Renal cortex interstitium (tissue), 15 donors: ENCODE measurements at places on chromosomes 16 and 17.

DNA sequence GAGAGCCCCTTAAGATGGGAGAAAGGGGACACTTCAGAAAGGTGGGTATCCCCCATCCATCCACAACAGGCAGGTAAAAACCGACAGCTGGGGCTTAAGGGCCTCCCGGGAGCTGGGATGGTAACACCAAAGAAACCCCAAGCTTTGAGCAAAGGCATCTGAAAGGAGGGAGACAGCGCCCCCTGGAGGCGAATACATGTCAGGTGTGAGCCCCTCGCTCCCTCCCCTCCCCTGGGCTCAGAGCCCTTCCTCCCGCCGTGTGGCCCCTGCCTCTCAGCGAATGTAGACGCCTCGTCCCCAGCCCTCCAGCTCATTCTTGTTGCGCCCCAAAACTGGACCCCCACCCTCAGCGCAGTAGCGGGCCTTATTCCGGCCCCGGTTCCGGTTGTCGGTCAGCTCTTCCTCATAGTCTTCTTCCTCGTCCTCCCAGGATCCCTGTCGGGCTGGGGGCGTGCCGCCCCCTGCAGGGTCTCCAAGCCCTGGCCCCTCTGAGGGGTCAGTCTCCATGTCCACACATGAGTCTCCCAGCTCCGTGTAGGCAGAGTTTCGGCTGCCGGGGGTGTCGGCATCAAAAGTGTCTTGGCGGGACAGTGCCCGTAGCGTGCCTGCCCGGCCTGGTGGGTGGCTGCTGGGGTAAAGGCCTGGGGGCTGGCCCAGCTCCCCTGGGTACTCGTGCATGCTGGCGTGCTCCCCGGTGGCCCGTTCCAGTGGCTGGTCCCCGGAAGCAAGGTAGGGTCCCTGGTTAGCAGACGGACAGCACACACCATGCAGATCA is 9.1 kb upstream of the ARL5C start:
- DNase-seq = peak; percentile 64

GRCh38 chr17:68356520-68356919 is 65.2 kb downstream of the ARSG start:
- no peak for DNase-seq

DNA sequence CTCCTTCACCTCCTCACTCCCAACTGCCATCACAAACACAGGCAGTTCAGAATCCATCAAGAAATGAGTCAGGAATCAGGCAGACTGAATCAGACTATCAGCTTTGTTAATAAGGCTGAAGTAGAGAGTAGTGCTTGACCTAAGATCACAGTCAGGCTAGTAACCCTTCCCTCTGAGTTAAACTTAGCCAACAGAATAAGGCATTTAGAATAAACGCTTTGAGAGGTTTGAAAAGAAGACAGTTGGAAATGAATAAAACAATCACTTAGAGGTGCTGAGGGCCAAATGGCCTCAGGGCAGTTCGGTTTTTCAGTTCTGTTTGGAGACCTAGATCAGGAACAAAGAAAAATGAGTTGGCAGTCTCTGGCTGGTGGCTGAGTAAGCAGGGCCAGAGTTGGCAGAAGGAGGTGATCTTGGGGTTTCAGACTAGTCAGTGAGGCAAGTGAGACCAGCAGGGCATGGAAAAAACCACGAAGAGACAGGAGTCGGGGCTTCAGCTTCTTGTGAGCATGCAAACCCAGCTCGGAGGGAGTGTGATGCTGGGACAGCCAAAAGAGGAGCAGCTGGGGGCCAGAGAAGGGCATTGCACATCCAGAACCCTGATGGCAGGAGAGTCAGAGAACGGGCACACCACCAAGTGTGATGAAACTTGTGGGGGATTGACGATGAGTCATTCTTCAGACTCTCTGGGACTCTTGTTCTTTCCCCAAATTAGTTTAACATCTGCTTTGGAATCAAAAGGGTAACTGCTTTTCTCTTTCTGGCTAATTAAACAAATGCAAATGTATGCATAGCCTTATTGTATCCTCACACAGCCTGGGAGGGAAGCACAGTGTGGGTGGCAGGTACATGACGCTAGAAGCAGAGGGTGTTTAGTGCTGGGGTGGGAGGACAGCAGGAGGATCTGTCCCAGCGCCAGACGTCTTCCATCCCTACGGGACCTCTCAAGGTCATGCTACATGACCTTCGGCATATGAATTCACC is 54.8 kb downstream of the SPECC1 start:
- DNase-seq = no peak

DNA sequence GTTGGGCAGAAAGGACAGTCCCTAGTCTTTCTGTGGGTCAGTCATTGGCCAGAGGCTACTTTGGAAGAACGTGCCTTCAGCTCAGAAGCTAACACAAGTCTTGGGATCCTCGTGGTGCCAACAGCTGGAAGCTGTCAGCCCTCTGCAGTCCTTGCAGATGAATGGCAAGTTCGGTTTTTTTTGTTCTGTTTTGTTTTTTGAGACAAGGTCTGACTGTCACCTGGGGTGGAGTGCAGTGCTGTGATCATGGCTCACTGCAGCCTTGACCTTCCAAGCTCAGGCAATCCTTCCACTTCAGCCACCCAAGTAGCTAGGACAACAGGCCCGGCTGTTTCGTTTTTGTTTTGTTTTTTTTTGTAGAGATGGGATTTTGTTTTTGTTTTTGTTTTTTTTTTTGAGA is 149.4 kb downstream of the SPECC1 start:
- DNase-seq = no peak

- no peak for DNase-seq
Measured at GRCh38 chr17:4035081-4035680, 70.9 kb upstream of the ATP2A3 start.

DNA sequence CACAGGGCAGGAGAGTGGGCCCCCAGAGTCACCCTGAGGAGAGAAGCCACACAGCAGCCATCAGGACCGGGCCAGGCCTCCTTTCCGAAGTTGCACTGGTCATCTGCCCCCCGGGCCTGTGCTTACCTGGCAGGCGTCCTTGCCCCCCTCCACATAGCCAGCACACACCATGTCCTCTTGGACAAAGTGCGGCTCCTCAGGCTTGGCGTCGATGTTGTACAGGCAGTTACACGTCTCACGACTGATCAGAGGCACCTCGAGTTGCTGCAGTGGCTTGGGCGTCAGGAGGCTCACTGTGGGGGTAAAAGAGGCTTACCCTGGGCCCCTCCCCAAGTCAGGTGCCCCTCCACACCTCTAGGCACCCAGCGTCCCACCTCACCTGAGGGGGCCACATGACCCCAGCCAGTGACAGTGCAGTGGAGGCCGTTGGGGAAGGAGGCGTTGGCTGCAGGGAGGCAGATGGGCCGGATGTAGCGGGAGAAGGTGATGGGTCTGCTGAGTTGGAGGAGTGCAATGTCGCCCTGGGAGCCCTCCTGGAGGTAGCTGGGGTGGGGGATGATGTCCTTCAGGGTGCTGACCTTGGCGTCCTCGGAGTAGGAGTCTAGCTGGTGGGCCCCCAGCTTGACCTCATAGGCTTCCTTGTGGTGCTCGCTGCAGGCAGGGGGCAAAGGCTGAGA is 3.1 kb downstream of the PRSS8 start:
- no peak for DNase-seq

- DNase-seq = no peak
Measured at GRCh38 chr17:41959030-41959335, 7.6 kb upstream of the CNP start.

DNA sequence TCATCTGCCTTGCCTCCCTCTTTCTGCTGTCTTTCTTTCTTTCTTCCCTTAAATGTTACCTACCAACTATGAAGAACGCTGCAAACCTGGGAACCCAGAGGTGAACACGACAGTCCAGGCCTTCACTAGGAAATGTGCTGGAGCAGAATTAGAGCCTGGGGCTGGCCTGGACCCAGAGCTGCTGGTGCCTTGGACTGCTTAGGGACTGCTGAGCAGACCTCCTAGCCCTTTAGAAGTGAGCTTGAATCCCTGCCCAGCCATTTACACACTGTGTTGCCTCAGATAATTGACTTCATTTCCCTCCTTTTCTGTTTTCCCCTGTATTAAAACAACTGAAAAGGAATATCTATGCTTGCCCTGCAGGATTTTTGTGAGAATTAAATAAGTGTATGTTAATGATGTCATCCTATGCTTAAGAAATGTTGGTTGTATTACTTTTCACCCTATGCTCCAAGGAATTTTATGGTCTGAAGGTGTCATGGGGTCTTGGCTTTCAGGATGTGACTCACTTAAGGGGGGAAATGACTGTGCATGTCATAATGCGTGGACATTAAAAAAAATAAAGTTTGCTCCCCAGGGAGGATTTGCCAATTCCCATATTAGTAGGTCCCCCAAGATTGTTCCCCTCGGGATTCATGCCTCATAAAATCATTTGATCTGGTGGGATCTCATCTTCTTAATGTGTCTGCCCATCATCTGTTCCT is 11.5 kb downstream of the CDH13 start:
- no peak for DNase-seq

GRCh38 chr17:63928966-63929695 is 3.0 kb downstream of the CD79B start:
- no peak for DNase-seq

DNA sequence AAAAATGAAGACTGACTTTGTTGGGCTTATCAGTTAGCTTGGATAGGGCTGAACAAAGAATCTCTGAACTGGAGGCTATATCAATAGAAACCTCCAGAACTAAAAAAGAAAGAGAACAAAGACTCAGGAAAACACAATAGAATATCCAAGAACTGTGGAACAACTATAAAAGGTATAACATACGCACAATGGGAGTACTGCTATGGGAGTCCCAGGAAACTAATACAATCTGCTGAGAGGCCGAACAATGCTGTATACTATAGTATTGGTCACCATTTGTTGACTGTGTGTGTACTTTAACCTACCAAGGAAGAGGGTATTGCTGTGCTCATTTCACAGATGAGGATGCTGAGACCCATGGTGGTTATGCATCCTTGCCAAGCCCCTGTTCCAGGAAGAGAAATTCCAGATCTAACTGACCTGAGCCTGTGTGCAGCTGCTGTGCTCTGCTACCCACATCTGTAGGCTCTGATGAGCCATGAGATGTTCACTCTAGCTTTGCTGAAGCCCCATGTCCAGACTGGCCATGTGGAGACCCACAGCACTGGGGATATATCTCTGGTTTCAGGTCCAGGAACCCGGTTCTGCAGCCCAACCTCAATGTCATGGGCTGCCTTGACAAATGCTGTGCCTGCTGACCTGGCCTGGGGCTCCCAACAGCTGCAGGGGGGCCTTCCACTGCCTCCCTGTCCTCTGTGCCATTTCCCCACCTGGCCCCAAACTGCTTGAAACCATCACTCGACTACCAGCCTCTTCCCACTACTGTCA is 254.3 kb upstream of the TNRC6C start:
- no peak for DNase-seq
